Activated CD8-positive, alpha-beta memory T cell treated with anti-CD3 and anti-CD28 coated beads for 1 hour (primary cell): ENCODE measurements at places on chromosomes 4 and X.

GRCh38 chr4:89119166-89119565, 7.8 kb downstream of the TIGD2 start:
- DNase-seq = no peak

DNA sequence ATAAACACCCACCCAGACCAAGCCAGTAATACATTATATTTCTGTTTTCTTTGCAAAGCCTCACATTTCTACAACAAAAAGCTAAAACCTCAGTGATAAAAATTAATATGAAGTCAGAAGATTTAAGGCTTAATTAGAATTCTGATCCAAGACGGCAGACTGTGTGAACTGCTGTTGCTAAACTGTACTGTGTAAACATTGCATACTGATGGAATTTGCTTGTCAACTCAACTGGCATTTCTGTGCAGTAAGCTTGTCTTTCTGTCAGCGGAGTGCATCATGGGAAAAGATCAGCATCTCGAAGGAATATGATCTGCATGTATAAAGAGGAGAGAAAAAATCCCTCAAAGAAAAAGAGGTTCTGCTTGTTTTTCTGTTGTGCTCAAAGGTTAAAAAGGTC, 69.4 kb upstream of the SPANXB1 start:
- DNase-seq = no peak

DNA sequence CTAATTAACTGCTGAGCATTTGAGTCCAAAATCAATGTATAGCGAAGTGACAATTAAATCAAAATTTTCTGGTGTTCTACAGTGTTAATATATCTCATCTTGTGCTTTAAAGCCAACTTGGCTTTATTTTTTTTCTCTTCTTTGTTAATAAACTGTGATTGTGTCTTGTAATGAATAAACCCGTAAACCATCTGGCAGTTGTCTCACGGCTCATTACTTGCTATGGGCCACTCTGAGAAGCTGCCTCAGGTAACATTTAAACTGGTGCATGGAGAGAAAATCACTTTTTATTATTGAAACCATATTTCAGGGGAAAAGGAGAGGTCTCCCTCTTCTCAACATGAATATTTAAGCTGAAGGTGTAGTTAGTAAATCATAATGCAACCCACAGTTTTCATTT, 694.0 kb downstream of the KCTD8 start:
- no peak for DNase-seq

GRCh38 chrX:56763556-56764152, 34.6 kb downstream of the NBDY start:
- DNase-seq = peak; percentile 64

- no peak for DNase-seq
Measured at GRCh38 chr4:163107754-163108153, 58.9 kb downstream of the NAF1 start.

- DNase-seq = no peak
Measured at GRCh38 chr4:160353548-160353947, 1250.7 kb downstream of the RAPGEF2 start.

DNA sequence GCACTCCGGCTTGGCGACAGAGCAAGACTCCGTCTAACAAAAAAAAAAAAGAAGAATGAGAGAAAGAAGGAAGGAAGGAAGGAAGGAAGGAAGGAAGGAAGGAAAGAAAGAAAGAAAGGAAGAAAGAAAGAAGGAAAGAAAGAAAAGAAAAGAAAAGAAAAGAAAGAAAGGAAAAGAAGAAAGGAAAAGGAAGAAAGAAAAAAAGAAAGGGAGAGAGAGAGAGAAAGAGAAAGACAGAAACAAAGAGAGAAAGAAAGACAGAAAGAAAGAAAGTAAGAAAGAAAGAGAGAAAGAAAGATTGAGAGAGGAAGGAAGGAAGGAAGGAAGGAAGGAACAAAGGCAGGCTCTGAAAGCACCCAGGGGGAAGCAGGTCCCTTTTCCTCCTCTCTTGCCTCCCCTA, 336.6 kb upstream of the GATB start:
- DNase-seq = no peak

DNA sequence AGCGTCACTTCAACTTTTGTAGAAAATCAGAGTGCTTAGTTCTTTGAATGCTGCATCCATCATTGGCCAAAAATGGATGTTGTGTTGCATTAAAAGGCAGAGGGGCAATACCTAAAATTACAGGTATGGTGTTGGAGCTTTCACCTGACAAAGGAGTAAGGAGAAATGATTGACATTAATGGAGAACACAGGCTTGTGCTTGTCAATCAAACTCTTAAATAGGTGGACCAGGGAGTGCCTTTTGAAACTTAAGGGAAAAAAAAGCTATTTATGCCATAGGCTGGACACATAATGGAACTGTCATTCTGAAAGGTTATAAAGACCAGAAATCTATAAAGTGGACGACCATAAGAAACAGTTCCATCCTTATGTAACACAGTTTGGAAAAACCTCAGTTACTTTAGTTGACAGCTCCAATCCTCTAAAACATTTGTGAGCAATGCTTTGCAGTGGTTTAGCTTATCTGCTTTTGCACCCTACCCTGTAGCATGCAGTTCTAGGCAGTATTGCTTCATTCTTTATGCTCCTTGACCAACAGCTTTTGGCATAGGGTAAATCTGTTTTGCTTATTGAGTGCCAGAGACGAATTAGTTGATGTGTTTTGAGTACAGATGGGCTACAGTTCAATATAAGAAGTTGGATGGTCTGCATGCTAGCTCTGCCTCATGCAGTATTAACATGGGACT, 2.4 kb downstream of the HADH start:
- DNase-seq = no peak

- DNase-seq = no peak
Measured at GRCh38 chrX:40331762-40332161, 234.0 kb upstream of the BCOR start.

DNA sequence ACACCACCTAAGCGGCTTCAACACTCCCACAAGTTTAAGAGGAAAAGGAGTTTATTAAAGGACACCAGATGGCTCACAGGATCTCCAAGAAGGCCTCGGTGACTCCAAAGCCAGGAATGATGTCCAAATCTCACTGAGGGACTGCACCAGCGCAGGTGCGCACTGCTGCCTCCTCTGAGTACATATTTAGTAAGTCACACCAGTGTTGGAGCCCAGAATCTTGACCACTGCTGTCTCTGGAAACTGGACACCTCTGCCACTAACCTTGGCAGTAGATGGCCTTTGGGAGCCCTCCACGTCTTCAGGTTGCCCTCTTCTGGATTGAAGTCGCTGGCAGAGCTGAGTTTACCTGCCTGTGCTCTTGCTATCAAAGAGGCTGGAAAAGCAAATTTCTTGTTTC, 10.1 kb upstream of the RS1 start:
- no peak for DNase-seq
